ENCODE measurements at places on chromosomes 13 and 19. TPM values are rescaled to one million over a fixed set of nuclear protein-coding genes. Genes with fewer than 3 reads are reported as not detected.

The TLE6 gene
- polyA plus RNA-seq = 1.2 TPM

The LRP3 gene
- polyA plus RNA-seq = 1.2 TPM

The ZNF66 gene
- polyA plus RNA-seq = 7.4 TPM

The ZNF571 gene
- polyA plus RNA-seq = 6.8 TPM

All from ovary (tissue), 10 donors.